ENCODE measurements at places on chromosomes 3 and 15. TPM values are rescaled to one million over a fixed set of nuclear protein-coding genes. Genes with fewer than 3 reads are reported as not detected.

The STAB1 gene
- not detected for total RNA-seq

DNA sequence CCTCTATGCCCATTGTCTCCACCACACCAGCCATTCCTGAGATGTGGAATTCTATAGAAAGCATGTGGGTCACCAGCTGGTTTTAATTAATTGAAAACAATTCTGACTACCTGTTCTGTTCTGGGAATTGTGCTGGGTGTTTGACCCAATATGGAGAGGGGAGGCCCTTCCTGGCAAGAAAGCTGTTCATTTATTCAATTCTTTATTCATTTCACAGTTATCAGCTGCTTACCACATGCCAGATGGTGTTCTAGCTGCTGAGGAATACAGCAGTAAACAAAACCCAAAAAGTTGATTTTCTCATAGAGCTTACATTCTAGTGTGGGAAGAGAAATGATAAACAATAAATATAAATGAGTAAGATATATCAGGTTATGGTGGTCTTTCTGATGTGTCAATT, 296.1 kb upstream of the RASGRP1 start:
- no peaks in the 10 kb centered on the region for H3K36me3 ChIP-seq
- no peaks in the 10 kb centered on the region for H3K4me1 ChIP-seq

The COL8A1 gene
- 0.13 TPM for total RNA-seq

The ST3GAL6 gene
- total RNA-seq = not detected

GRCh38 chr3:110504401-110504800, 567.2 kb upstream of the NECTIN3 start:
- no peak overlapping the region for H3K4me3 ChIP-seq
- no peaks in the 10 kb centered on the region for H3K4me1 ChIP-seq
- H3K27ac ChIP-seq = no peak overlapping the region
- no peak for DNase-seq
- peaks cover 2% of the 10 kb centered on the region for H3K27me3 ChIP-seq

The TMEM212 gene
- total RNA-seq = not detected

- H3K4me3 ChIP-seq = no peak overlapping the region
- no peaks in the 10 kb centered on the region for H3K4me1 ChIP-seq
- H3K36me3 ChIP-seq = no peaks in the 10 kb centered on the region
- no peak for DNase-seq
Measured at GRCh38 chr15:79071901-79072300, 18.7 kb downstream of the RASGRF1 start.

DNA sequence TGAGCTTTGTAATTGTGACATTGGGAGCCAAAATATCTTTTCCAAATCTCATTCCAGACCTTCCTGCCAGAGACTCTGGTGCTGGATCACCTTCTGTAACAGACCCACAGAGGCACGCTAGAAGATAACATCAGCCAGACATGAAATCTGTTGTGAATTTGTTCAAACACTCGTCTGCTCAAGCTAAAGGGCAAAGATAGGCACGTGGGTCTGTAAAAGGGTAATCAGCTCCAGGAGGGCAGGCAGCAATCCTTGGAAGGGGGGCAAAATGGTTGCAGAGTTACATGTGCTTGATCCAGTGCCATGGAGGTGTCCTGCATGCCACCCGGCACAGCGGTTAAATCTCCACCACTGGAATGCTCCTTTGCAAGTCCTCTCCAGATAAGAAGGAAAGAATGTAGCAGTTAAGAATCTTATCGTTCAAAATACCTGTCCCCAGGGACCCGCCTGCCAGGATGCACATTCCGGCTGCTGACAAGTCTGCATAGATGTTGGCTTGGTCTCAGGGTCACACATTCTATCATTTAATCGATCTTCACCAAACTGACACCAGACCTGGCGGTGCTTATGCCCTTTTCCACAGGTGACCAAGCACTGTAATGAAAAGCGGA, 74.8 kb downstream of the ADAMTS9 start:
- H3K36me3 ChIP-seq = no peaks in the 10 kb centered on the region
- H3K27ac ChIP-seq = no peak overlapping the region
- no peak for DNase-seq
- no peak overlapping the region for H3K4me3 ChIP-seq

The CMTM6 gene
- 89.5 TPM for total RNA-seq

The A4GNT gene
- total RNA-seq = not detected

The LTF gene
- total RNA-seq = not detected

The HRG gene
- total RNA-seq = not detected

DNA sequence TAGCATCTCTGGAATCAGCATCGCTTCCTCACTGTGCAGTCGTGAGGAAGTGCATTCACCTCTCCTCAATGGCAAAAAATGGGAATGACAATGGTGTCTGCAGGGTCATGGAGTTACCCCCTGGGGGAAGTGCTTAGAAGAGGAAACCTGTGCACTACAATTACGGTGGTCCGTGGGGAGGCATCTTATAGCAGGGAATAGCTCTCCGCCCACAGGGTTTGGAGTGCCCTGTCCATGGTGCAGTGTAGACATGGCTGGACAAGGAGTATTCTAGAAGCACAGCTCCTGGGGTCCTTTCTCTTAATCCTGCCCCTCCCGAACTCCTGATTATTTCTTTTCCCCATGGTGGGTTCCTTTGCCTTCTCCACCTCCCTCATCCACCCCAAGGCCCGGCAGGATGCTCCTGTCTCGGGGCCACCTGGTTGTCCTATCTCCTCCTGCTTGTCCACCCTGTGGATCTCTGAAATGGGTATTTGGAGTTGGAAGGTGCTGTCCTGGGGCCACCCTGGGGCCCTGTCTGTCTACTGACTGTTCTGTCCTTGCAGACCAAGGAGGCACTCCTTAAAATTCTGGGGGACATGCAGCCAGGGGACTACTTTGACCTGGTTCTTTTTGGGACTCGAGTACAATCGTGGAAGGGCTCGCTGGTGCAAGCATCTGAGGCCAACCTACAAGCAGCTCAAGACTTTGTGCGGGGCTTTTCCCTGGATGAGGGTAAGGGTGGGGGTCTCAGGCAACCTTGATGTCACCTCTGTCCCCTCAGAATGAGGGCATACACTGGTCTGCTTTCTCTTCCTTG, 5.2 kb downstream of the ITIH1 start:
- no peaks in the 10 kb centered on the region for H3K4me1 ChIP-seq
- no peak overlapping the region for H3K4me3 ChIP-seq
- H3K27ac ChIP-seq = no peak overlapping the region
- no peak for DNase-seq
- no peaks in the 10 kb centered on the region for H3K36me3 ChIP-seq
- H3K27me3 ChIP-seq = peaks cover 14% of the 10 kb centered on the region

The RASGRF1 gene
- total RNA-seq = not detected

DNA sequence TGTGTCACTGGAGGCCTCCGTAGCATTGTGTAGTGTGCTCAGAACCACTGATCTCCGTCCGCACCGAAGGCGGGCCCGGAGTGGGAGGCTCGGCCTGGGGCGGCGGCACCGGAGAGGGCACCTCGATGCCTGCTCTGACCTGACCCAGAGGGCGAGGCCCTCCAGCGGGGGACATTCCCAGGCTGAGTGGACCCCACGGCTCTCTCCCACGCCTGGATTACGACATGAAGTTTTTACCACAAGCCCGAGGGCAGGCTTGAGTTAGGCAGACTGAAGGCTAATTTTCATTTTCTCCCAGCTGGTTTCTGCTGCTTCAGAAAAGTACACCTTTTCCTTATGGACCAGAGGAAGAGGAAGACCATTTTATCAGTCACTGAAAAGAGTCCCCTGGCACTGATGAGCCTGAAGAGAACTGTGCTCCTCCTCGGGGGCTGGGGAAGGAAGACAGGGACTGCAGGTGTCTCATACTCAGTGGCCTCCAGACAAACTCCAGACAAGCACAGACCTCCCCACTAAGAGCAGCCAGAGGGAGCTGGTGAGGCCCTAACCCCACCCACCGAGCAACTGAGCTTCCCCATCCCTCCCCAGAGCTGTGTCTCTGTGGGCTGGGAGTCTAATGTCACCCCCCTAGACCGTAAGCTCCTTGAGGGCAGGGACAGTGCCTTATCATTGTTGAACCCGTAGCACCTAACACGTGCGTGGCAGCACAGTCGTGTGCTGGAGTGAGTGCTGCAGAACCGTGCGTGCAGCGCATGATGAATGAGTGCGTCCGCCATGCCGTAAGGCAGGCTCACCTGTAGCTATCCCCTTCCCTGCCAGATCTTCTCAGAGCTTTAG, 74.5 kb upstream of the BLM start:
- peaks cover 53% of the 10 kb centered on the region for H3K36me3 ChIP-seq
- no peaks in the 10 kb centered on the region for H3K27me3 ChIP-seq
- peaks cover 5% of the 10 kb centered on the region for H3K4me1 ChIP-seq
- DNase-seq = no peak
- peak overlapping the region; percentile 18 for H3K27ac ChIP-seq
- H3K4me3 ChIP-seq = no peak overlapping the region

DNA sequence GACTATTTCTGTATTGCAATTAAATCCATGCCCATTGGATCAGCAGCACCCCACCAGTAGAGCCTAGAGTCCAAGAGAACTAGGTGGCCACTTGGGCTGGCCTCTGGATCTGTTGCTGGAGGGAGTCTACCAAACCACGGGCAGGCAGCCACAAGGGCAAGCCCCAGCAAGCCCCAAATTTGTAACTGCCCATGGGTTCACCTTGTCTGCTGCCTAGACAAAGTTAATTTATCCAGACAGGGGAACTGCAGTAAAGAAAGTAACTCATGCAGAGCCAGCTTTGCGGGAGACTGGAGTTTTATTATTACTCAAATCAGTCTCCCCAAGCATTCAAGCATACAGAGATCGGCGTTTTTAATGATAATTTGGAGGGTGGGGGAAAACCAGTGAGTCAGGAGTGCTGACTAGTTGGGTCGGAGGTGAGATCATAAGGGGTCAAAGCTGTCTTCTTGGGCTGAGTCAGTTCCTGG, 74.0 kb upstream of the TERB2 start:
- H3K27ac ChIP-seq = peak overlapping the region; percentile 74
- H3K4me1 ChIP-seq = peaks cover 37% of the 10 kb centered on the region
- peak; percentile 47 for DNase-seq
- peaks cover 25% of the 10 kb centered on the region for H3K36me3 ChIP-seq
- H3K4me3 ChIP-seq = no peak overlapping the region

DNA sequence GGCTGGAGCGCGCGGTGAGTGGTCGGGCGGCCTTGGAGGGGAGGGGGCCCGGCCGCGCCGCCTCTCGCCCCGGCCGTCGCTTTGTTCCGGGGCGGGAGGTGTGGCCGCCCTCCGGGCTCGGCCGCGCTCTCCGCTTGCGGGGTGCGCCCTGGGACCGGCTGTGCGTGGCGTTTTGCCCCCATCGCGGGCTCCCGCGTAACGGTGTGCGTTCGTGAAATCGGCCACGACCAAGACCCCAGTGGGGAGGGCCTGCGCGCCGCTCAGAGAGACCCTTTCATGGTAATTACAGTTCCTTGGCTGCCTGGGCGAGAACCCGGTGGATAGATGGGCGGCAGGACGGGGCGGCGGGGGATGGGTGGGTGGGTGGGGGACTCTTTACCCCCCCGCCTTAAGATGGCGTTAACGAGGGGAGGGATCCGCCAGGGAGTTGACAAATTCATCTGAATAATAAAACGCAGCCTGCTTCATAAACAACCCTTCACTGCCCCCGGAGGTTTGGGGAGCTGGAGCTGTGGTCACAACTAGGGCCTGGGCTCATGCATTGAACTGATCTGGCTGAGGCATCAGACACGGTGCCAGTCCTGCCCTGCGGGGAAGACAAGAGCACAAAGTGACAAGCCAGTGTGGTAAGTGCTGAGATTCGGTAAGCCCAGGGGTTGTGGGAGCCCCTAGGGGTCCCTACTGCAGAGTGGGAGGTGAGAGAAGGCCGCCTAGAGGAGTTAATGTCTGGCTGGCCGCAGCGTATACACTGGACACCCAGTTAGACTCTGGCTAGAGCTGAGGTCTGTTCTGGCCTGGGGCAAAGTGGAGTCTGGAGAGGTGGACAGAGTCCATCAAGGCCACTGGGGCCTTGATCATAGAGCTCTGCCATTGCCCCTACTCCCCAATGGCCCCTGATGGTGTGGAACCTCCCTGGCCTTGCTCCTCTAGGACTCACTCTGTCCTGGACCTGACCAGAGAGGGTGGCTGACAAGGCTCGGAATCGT, 668 bp downstream of the MRAS start:
- peaks cover 8% of the 10 kb centered on the region for H3K4me1 ChIP-seq
- no peak overlapping the region for H3K27ac ChIP-seq
- peaks cover 4% of the 10 kb centered on the region for H3K36me3 ChIP-seq
- peak overlapping the region; percentile 43 for H3K4me3 ChIP-seq

DNA sequence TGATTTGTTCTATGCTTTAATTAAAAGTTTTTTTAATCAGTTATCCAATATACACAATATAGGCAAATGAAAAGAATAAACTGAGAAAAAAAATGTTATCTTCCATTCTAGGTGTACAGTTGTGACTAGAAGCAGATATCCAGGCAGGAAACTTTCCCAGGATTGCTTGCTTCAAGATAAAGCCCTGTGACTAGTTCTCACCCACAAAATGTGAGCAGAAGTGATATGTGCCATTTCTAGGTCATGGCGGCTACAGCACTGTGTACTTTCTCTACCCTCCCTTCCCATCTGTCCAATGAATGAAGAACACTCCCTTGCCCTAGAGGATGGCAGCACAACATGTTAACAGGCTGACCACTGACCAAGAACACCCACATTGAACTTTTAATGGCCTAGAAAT, 110.5 kb upstream of the STT3B start:
- no peak overlapping the region for H3K27ac ChIP-seq
- H3K4me3 ChIP-seq = no peak overlapping the region
- H3K27me3 ChIP-seq = peaks cover 2% of the 10 kb centered on the region

The CFAP161 gene
- total RNA-seq = not detected

DNA sequence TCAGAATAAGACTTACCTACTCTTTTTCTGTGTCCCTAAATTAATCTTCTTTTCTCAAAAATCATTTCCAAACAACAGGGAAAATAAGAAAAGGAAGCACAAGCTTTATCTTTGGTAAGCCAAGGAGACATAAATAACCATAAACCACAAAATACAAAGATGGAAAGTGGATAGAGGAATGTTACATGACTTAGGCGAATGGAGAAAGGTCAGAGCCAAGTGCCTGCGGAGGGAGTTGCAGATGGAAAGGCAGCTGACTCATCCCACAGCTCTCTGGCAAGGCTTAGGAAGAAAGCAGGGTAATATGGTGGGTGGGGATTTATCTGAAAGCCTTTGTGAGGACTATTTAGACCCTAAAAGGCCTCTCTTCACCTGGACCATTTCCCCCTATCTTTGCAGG, 72.8 kb downstream of the GALK2 start:
- DNase-seq = no peak
- peaks cover 31% of the 10 kb centered on the region for H3K36me3 ChIP-seq
- H3K4me1 ChIP-seq = no peaks in the 10 kb centered on the region
- H3K4me3 ChIP-seq = no peak overlapping the region

The ALAS1 gene
- total RNA-seq = 62.1 TPM

- H3K27me3 ChIP-seq = no peaks in the 10 kb centered on the region
- DNase-seq = no peak
- no peaks in the 10 kb centered on the region for H3K36me3 ChIP-seq
- no peak overlapping the region for H3K27ac ChIP-seq
- H3K4me3 ChIP-seq = no peak overlapping the region
Measured at GRCh38 chr3:29083081-29083480, 197.8 kb upstream of the RBMS3 start.

- no peak overlapping the region for H3K4me3 ChIP-seq
- no peaks in the 10 kb centered on the region for H3K4me1 ChIP-seq
- H3K27ac ChIP-seq = no peak overlapping the region
- no peaks in the 10 kb centered on the region for H3K36me3 ChIP-seq
- DNase-seq = no peak
Measured at GRCh38 chr3:123693584-123694190, 108.8 kb upstream of the HACD2 start.

- H3K36me3 ChIP-seq = no peaks in the 10 kb centered on the region
- H3K4me1 ChIP-seq = peaks cover 5% of the 10 kb centered on the region
- H3K4me3 ChIP-seq = no peak overlapping the region
- no peak overlapping the region for H3K27ac ChIP-seq
- H3K27me3 ChIP-seq = peaks cover 29% of the 10 kb centered on the region
- DNase-seq = no peak
Measured at GRCh38 chr15:57595011-57595866, 3.5 kb downstream of the MYZAP start.
